MV-4-11 (cell line): ENCODE measurements at places on chromosomes 13 and 19.

- no peak for DNase-seq
These were observed 920 bp upstream of the ANO8 start for GRCh38 chr19:17335575-17335974.

DNA sequence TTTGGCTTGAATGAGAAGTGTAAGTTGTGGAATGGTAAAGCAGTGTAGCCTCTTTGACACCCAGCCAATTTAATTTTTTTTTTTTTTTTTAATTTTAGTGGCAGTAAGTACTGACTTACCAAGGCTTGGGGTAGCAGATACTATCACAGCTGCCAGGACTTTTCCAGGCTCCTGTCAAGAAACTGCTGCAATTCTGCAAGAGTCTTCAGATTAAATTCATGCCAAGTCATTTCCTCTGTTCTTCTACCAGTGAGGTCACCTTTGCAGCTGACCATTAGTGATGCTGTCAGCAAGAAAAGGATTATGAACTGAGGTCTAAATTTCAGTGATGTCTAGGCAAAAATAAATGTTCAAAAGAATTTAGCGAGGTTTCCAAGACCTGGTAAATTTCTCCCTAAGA, 91.2 kb downstream of the GGACT start:
- no peak for DNase-seq

DNA sequence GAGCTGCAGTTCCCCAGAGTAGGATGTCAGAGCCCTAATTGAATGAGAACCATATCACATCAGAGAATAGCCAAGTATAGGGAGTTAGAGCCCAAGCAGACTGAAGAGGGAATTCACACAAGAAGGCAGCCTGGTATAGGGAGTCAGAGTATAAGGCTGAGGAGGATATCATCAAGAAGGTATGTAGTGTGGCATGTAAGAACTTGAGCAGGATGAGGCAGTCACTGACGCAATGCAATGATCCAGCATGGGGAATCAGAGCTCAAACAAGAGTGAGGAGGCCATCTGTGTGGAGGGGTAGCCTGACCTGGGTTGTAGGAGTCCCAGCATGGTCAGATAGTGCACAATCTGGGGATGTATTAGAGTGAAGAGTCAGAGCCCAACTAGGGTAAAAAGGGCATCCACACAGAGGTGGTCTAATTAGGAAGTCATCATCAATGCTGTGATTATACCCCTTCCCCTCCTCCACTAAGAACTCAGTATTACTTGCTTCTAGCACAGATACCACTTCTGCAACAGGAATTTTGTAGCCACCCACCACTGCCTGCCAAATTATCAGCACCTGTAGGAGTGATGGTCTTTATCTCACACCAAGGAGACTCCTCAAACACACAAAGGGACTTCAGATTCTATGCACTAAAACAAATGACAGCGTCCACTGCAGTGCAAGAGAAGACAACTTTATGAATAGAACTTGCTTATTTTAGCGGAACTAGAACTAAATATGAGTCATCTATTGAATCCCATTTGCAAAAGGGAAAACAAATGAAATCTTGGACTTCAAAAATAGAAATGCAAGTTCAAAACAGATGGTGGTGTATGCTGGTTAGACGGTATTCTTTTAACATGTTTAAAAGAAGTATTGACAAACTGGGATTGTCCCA, 107.2 kb downstream of the FNDC3A start:
- DNase-seq: no peak

GRCh38 chr13:42574011-42574410, at the start of gene TNFSF11:
TNFSF11 (plus strand) TSS chr13:42574152; CDS start chr13:42574304, 152 bp downstream.
- DNase-seq: no peak

DNA sequence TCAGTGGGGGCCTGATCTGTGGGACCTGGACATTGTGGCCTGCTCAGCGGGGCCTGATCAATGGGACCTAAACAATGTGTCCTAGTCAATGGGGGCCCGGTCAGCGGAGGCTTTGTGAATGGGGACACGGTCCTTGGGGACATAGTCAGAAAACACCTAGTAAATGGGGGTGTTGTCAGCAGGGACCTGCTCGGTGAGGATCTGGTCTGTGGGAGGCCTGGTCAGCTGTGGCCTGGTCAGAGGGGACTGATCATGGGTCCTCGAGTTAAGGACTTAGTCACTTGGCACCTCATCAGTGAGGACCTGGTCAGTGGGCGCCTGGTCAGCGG, 44.5 kb upstream of the TPM4 start:
- DNase-seq: no peak

DNA sequence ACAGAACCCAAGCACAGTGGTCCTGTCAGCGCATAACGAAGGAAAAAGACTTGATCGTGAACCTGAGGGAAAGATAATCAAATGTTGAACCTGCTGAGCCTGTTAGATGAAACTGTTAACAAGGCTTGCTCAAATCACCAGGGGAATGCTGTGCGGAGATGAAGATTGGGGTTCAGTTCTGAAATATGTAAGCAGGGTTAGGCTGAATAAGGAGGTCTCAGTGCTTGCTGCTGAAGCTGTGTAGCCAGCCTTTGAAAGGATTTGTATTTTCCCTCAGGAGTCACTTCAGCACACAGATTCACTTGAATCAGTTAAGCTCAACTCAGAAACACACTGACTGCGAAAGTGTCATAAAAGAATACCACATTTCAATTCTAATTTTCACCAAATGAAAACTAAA, 793.5 kb downstream of the OLFM4 start:
- no peak for DNase-seq

DNA sequence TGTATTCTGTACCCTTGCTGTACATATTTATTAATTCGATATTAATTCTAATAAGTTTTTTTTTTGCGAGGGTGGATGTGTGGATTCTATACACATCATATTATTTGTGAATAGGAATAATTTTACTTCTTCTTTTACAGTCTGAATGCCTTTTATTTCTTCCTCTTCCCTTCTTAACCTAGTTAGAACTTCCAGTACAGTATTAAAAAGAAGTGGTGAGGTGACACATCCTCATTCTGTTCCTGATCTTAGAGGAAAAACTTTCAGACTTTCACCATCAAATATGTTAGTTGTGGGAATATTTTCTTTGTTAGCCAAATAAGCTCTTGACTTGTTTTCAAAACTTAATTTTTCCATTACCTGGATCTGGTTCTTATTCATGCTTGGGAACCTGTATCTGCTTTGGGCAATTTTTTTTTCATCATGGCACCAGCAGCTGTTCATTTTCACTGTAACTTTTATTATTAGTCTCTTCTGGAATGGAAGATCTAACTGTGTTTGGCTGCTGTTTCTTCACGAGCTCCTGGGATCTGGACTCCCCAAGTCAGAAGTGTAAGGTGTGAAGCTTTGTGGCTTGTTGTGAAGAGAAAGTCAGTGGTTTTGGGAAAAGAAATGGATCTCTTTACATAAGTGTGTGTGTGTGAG, 33.1 kb downstream of the RGCC start:
- peak; percentile 35 for DNase-seq

GRCh38 chr19:15248106-15248505, 15.9 kb upstream of the EPHX3 start:
- no peak for DNase-seq

GRCh38 chr19:29006057-29006735, 206.8 kb downstream of the UQCRFS1 start:
- no peak for DNase-seq

DNA sequence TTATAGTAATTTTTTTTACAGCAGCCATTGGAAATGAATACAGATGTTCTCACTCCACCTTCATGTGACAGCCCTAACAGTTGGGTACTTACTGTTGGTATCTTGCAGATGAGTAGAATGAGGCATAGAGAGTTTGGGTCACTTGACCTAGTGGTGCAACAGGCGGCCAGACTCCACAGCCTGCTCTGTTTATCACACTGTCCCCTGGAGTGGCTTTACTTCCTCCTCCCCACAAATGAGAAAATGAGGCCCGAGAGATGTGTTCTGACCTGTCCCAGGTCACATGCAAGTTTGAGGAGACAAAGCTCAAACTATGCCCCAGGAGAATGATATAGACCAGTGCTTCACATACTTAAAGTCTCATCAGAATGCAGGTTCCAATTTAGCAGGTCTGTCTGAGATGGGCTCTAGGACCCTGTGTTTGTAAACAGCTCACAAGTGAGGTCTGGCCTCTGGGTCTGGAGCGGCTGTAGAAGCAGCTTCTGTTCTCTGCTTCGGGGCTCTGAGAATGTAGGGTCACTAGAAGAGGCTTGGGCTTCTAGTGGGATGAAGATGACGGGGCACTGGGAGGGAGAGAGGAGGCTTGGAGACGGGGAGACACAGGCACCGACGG, 37.4 kb upstream of the RCBTB2 start:
- peak; percentile 28 for DNase-seq

DNA sequence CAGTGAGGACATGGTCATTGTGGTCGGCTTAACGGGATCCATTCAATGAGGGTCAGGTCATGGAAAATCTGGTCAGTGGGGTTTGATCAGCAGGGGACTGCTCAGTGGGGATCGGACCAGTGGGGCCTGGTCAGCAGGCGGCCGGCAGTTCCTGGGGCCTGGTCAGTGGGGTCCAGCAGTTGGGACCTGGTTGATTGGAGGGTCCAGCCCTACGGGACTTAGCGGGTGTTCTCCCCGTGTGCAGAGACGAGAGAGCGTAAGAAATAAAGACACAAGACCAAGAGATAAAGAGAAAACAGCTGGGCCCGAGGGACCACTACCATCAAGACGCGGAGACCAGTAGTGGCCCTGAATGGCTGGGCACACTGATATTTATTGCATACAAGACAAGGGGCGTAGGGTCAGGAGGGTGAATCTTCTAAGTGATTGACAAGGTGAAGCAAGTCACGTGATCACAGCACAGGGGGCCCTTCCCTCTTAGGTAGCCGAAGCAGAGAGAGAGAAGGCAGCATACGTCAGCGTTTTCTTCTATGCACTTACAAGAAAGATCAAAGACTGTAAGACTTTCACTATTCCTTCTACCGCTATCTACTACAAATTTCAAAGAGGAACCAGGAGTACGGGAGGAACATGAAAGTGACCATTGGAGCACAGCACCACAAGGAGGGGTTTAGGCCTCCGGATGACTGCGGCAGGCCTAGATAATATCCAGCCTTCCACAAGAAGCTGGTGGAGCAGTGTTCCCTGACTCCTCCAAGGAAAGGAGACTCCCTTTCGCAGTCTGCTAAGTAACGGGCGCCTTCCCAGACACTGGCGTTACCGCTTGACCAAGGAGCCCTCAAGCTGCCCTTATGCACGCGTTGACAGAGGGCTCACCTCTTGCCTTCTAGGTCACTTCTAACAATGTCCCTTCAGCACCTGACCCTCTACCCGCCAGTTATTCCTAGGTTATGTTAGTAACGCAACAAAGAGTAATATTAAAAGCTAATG, 62.1 kb upstream of the TPM4 start:
- peak; percentile 83 for DNase-seq

GRCh38 chr19:33241091-33241529, 15.5 kb upstream of the SLC7A10 start:
- no peak for DNase-seq

DNA sequence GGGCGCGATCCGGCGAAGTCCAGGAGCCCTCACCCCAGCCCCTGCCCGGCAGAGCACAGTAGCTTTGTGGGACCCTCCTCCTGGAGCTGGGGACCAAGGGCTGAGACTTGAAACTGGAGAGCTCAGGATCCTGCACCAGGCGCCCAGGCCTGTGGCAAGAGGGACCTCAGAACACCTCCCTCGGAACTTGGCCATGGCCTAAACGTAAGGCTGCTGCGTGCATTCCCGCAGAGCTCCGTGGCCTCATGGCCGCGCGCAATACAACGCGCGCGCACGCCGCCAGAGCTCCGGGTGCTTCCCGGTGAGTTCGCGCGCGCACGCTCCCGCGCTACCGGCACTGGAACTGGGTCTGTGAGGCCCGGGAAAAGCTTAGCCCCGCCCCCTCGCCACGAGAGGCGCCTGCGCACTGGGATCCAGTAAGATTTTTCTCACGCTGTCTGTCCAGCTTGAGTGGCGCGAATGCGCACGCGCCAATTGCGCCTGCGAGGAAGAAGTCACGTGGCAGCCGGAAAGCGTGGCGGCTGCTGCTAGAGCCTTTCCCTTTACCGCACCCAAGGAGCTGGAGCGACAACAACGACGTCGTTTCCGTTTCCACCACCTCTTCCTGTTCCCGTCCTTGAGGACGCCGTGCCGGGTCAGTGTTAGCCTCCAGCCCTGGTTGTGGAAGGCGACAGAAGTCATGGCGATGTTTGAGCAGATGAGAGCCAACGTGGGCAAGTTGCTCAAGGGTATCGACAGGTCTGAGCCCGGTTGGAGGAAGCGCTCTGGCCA, at the start of gene EIF3K:
Gene EIF3K (plus strand): TSS at position 599 of the 771 bp plus-strand sequence. CDS start 81 bp downstream, at position 680.
- DNase-seq: peak; percentile 100

GRCh38 chr19:6278740-6279619, 795 bp downstream of the MLLT1 start:
- DNase-seq: no peak
